ENCODE measurements at places on chromosomes 4 and X. TPM values are rescaled to one million over a fixed set of nuclear protein-coding genes. Genes with fewer than 3 reads are reported as not detected.

Gene TLR3
- total RNA-seq, result 0.72 TPM

Gene KIAA1210
- not detected for total RNA-seq

Gene APLN
- total RNA-seq, result 92.7 TPM

Gene FAM241A
- 9.7 TPM for total RNA-seq

Gene FRMD7
- total RNA-seq, result not detected

Gene ENAM
- total RNA-seq, result not detected

Gene GAGE12J
- not detected for total RNA-seq

Gene VCX
- total RNA-seq, result not detected

Gene YTHDC1
- 51.9 TPM for total RNA-seq

Gene SSX3
- total RNA-seq, result not detected

Gene TSPYL2
- total RNA-seq, result 7.6 TPM

Gene NALF2
- 0.09 TPM for total RNA-seq

Gene ACE2
- total RNA-seq, result not detected

Gene SRPX2
- total RNA-seq, result 95.5 TPM

Gene MAGEA3
- not detected for total RNA-seq

Gene NUDT11
- total RNA-seq, result 8.9 TPM

Gene CHIC1
- 7.8 TPM for total RNA-seq

Gene S100G
- not detected for total RNA-seq

Gene FAM133A
- not detected for total RNA-seq

Gene DDIT4L
- 5.4 TPM for total RNA-seq

Gene SLC10A6
- total RNA-seq, result under 0.01 TPM

Gene MGAT4D
- total RNA-seq, result not detected

Gene PAGE4
- not detected for total RNA-seq

Gene NPY1R
- 0.09 TPM for total RNA-seq

Gene SPANXN2
- not detected for total RNA-seq

Gene ETDA
- total RNA-seq, result not detected

All from endothelial cell of coronary artery (primary cell).